ENCODE measurements at places on chromosomes 7 and 10.

DNA sequence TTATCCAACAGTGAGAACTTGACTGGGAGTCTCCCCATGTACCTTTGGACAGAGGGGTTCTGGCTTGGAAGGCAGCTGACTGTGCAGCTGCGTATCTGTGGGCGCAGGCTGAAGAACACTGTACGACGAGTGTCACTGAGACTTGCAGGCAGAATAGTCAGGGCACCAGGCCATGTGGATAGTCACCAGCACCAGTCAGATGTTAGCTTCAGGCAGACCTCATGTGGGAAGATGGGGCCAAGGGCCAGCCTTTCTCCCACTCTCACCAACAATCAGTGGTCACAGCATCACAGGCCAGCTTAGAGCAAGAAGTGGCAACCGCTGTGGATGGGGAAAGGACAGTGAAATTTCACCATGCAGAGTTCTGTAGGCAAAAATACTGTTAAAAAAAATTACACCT lies 43.4 kb upstream of the GJD4 start:
- no peak for DNase-seq

GRCh38 chr10:44578271-44578670 lies 193.4 kb upstream of the CXCL12 start:
- DNase-seq = no peak

- no peak for DNase-seq
Observed at GRCh38 chr10:63862860-63863259, 341.7 kb downstream of the REEP3 start.

DNA sequence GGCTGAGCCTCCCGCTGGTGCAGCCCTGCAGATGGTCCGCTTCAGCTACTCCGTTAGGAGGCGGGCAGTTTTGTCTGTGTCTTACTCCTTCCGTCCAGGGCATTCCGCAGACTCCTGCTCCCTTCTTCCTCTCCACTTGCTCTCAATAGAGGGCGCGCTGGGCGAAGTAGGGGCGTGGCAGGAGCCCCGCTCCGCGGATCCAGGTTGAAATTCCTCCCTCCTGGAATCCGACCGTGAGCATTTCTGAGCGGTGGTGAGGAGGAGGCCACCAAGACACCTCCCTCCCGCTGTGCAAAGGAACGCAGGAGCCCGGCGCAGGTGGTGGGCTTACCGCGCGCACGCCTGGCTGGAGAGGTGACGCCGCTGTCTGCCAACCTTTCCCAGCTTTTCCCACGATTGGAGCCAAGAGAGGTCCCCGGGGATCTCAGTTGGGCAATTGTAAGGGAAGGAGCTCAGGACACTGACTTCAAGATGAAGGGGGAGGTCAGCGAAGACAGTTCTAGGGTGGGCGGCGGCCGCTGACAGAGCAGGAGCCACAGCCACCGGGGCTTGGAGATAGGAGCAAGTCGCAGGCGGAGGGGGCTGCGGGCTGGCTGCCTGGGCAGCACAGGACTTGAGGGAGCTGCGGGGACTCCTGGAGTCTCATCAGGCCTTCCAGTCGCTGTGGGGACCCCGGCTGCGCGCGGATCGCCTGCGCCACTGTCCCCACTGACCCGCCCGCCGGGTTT lies 1011.3 kb downstream of the XPNPEP1 start:
- peak; percentile 37 for DNase-seq

- DNase-seq = no peak
Observed at GRCh38 chr7:155323001-155323638, 25.4 kb downstream of the INSIG1 start.

GRCh38 chr7:103129702-103130549 lies 19.0 kb downstream of the NAPEPLD start:
- no peak for DNase-seq

- no peak for DNase-seq
Observed at GRCh38 chr10:29895456-29895855, 163.9 kb downstream of the JCAD start.

GRCh38 chr7:5278766-5279165 lies 4.0 kb upstream of the SLC29A4 start:
- DNase-seq = no peak
